ENCODE measurements at places on chromosomes 2 and 18. TPM values are rescaled to one million over a fixed set of nuclear protein-coding genes. Genes with fewer than 3 reads are reported as not detected.
A peak's percentile ranks its signal among the peaks of the same experiment; 100 is the strongest.

DHRS9 gene
- total RNA-seq = not detected

SP9 gene
- total RNA-seq = 0.11 TPM

GYPC gene
- total RNA-seq = 444 TPM

DTNA gene
- total RNA-seq = 3.6 TPM

TIMM21 gene
- total RNA-seq = 53.0 TPM

DNA sequence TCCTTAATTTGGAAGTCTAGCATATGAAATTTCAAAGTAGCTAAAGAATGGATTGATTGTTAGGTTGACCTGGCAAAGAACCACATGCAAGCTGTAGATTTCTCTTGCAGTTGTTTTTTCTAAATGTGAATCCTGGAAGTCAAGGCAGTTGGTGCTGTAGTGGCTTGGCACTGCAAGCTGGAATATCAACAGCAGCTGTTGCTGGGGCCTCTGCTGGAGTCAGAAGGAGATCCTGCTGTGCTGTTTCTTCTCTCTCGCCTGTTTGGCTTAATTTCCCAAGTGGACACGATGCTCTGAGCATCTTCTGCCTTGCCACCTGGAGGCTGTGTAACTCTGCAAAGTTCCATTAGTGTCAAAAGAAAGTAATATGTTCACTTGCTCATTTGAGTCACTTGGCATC lies 12.6 kb downstream of the PIK3C3 start:
- no peak for DNase-seq

DNA sequence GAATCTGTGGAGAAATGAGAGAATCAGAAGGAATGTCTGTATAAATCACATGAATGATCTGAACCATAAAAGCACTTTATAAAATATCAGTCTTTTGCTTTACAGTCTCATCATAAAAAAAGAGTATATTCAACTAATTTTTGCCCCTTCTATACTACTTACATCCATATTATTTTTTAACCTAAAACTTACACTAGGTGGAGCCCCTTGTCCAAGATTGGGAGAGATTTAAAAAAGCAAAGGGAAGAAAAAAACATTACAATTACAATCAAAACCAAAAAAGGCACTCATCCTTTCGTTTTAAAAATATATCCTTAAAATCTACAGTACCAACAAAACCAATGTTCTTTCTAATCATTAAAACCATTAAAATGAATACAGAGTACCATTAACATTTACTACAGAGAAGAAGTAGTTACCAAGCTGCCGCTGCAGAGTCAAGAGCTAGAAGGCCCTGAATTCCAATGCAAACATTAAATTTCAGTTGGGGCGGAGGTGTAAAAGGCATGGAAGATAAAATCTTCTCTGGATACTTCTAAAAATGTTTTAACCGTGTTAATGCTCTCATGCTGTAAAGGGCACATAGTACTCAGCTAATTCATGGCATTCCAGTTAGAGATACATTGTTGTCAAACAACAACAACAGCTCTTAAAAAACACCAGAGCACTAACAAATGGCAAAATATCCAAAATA lies 56.7 kb upstream of the EPB41L3 start:
- peak; percentile 66 for DNase-seq

GRCh38 chr2:11071211-11071610 lies 84.1 kb upstream of the SLC66A3 start:
- DNase-seq = peak; percentile 24

- no peak for DNase-seq
Observed at GRCh38 chr2:101435001-101435862, 39.7 kb downstream of the RFX8 start.

DNA sequence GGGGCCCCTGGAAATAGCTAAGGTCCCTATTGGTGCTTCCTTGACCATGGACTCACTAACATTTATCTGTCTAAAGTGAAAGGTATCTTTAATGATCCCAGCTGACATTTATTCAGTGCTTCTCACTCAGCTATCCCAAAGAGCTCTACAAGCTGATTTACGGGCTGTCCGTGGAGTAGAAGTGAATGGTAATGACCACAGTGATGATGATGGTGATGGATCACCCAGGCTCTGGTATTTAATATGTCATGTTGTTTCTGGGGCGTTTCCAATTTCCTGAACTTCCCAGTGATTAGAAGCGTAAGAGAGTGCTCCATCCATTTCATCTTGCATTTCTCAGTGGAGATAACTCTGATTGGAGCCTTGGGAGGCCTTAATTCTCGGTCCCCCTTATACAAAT lies 304.3 kb downstream of the HRH4 start:
- DNase-seq = no peak

- no peak for DNase-seq
Observed at GRCh38 chr18:2510416-2510815, 60.9 kb downstream of the METTL4 start.

GRCh38 chr2:85765081-85765731 lies 11.4 kb downstream of the ATOH8 start:
- no peak for DNase-seq
